Stomach (tissue), 19 donors: ENCODE measurements at places on chromosomes 13 and 19.

DNA sequence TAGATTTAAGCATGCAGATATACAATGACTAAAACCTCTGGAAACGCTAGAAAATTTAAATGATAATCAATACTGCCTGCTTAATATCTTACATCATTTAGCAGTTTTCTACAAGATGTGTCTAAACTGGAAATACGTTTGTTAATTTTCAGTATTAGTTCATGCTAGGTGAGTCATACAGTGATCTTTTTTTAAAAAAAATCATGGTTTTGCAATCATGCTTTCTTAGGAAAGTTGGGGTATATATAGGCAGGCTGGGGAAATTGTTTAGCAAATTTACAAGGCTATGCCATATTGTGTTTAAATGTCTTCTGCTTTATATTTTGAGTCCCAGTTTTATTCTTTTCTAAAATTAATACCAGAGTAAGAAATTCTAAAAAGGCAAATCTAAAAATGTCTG, 245.4 kb upstream of the SPRY2 start:
- no peak for DNase-seq

DNA sequence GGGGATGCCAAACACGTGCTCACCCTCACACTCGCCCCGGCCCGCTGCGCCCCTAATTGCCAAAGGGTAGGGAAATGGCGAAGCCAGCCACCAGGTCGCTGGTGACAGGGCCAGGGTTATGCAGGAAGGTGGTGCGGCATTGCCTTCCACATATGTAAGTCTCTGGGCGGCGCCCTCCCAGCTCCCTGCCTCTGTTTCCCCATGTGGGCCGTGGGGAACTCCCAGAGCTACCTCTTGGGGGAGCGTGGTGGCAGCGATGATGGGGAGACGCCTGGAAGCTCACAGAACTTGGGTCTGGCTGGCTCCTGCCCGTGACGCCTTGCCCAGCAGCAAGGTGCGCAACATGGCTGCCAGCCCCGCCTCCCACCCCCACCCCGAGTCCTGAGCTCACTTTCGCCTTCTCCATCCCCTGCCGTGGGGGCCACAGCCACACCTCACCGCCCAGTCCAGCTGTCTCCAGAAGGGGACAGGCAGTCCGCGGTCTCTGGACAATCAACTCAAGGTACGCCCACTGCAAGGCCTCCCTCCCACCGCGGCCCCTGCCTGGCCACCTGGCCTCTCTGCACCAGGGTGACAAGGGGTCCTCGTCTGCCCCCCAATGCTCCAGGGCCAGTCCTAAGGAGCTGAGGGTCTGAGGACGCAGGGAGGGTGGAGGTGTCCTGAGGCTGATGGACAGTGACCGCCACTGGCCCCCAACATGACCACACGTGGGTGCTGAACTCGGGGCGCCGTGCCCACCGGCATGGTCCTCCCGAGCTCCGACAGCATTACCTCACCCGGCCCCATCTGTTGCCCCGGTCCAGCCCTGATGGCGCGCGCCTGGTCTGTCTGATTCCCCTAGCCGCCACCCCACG, 6.6 kb downstream of the C19orf25 start:
- no peak for DNase-seq

GRCh38 chr13:31786011-31786410, 46.7 kb downstream of the RXFP2 start:
- DNase-seq: no peak

- peak; percentile 72 for DNase-seq
These were observed 593 bp downstream of the ATG4D start for GRCh38 chr19:10544242-10544752.

DNA sequence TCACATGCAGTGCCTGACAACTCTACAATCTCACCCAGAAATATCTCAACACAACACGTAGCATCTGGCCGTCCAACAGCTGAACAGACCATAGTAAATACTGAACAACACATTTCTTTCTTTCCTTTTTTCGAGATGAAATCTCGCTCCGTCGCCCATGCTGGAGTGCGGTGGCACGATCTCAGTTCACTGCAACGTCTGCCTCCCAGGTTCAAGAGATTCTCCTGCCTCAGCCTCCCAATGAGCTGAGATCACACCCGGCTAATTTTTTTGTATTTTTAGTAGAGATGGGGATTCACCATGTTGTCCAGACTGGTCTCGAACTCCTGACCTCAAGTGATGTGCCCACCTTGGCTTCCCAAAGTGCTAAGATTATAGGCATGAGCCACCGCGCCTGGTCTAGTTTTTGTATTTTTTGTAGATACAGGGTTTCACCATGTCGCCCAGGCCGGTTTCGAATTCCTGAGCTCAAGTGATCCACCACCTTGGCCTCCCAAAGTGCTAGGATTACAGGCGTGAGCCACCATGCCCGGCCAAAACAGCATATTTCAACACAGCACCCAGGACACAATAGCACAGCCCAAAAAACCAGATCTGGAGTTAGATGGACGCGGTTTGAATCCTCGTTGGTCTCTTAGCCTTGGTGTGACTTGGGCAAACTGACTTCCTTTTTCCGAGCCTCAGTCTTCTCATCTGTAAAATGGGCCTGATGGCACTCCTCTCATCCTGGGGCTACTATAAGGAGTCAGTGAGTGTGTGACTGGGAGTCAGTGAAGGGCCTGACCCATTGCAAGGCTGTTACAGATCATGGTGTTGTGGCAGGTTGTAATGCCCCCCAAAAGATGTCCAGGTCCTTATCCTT, 22.6 kb downstream of the CYP2A6 start:
- DNase-seq: peak; percentile 23

DNA sequence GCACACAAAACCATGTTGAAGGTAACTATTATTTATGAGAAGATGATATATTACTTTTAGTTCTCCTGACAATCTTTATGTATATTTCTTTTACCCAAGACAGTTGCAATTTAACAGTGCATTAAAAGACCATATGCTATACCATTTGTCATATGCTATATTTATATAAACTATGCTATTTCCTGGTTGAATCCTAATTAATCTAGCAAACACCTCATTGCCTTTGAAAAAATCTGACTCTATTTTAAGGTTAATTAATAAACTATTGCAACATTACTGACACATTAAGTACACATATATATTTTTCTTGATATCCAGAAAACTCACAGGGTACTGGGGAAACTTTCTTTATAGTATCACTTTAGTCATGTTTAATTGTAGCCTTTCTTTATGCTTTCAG, 649.4 kb upstream of the PCDH20 start:
- DNase-seq: no peak

DNA sequence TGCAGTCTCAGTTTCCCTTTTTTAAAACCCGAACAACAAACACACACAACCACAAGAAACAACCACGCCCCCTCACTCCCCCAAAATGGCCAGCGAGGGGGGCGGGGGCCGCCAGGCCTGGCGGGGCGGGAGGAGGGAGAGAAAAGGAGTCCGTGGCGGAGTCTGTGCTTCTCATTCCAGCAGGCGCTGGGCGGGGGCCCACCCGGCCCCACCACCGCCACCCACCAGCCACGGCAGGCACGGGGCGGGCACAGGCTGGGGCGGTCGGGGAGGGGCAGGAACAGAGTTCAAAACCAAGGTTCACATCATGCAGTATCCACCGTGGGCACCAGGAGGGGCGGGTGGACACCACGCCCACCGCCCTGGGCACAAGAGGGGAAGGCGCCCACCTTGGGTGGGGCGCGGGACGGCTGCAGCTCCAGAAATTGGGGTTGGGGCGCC, 12.9 kb downstream of the DPF1 start:
- no peak for DNase-seq

GRCh38 chr19:15014579-15014978, 34.7 kb upstream of the CASP14 start:
- DNase-seq: no peak

- no peak for DNase-seq
These were observed 87.0 kb upstream of the TSHZ3 start for GRCh38 chr19:31436121-31436776.

DNA sequence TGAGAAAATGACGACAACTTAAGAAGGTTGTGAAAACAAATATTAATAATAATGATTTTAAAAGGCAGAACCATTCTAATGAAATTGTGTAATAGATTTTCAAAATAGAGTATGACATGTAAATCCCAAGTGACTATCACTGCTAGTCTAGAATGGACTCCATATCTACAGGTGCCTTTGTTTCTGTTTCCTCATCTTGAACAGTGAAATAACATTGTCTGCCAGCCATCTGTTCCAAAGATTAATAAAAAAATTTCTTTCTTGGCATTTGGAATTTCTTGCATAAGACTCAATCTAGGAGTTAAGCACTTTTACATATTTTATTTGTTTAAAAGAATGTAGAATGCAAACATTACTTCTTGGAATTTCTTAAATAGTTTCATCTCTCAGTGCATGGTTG, 520.1 kb upstream of the ARGLU1 start:
- DNase-seq: no peak

GRCh38 chr19:41787055-41787454, 9.3 kb upstream of the CEACAM3 start:
- no peak for DNase-seq

- DNase-seq: no peak
These were observed 63.1 kb downstream of the TM9SF2 start for GRCh38 chr13:99564386-99564785.

- DNase-seq: no peak
These were observed 102.7 kb downstream of the ZAR1L start for GRCh38 chr13:32212421-32212820.

DNA sequence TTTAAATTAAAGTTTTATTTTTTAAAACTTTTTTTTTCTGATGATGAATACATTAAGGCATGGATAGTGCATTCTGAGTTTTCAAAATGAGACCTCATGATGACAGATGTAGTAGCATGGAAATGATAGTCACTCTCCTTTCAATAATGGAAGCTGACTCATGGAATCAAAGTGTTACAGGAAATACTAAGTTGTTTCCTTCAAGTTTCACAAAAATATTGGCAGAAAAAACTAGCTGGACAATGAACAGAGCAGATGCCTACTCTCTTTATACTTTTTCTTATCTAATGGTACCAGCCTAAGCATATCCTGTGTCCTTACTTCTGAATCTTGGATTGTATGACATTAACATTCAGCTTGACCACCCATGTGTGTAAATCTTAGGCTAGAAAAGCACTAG, 1337.3 kb downstream of the PCDH9 start:
- no peak for DNase-seq

- DNase-seq: no peak
These were observed 60.6 kb downstream of the LHFPL6 start for GRCh38 chr13:39542361-39542760.

GRCh38 chr19:33799476-33799875, 2.8 kb downstream of the KCTD15 start:
- DNase-seq: no peak

DNA sequence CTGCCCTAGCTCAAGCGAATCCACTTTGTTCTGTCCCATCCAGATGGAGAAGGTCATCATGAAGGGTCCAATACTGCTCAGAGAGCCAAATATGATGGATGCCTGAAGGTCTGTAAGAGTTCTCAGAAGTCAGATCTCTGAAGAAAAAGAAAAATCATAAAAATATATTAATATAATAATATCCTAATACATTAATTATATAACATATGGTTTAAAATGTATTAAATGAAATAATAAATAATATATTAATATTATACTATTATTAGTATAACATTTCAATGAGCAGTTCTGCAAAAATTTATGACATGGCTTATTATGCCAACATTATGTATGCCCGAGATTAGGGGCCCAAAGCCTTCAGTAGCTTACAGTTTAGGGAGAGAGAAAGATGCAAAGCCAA, 78.2 kb upstream of the GPR12 start:
- no peak for DNase-seq

DNA sequence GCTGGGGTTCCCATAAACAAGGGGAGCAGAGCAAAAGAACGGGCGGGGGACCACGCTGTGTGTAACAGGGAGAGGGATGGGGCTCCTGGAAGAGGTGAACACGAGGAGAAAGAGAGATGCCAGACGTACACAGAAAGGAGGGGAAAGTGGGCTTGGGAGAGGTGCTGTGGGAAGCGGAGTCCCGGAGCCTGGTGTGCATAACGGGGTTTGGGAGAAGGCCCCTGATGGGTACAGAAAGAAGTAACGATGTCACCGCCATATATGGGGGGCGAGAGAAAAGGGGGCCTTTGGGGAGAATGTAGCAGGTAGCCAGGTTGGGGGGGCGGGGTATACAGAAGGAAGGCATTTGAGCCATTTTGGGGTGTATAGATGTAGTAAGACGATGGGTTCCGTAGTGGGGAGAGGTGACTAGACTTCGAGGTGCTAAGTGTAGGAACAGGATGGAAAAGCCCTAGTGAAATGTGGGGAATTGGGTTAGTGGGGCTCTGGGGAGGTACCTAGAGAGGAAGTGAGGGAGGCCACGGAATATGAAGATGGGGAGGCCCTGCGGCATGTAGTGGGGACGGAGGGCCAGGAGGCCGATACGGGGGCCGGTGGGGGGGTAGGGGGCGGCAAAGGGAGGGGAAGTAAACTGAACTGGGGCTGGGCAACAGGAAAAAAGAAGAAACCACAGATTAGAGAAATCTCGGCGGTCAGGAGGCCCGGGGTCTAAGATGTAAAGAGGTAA, 787 bp downstream of the ZNF580 start:
- DNase-seq: no peak

GRCh38 chr13:36766295-36766694, 52.7 kb upstream of the RFXAP start:
- no peak for DNase-seq

- no peak for DNase-seq
These were observed 4.2 kb downstream of the DMPK start for GRCh38 chr19:45778010-45778661.

DNA sequence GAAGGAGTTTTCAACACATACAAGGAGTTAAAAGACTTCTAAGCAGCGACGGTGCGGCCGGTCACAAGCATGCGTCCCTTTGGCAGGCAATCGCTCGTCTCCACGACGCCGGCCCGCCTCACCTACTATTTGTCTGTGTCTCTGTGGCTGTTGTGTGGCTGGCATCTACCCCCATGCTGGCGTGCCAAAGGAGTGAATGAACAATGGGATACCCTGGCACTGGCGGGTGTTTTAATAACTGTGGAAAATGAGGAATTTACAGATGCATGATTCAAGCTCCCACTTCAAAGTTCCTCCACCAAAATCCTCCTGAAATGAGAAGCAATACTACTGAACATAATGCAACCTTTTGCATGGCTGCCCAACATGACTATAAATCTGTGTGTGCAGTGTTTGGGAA, 176.6 kb downstream of the KLF5 start:
- DNase-seq: no peak

GRCh38 chr13:97497400-97497799, 63.4 kb downstream of the RAP2A start:
- DNase-seq: no peak

DNA sequence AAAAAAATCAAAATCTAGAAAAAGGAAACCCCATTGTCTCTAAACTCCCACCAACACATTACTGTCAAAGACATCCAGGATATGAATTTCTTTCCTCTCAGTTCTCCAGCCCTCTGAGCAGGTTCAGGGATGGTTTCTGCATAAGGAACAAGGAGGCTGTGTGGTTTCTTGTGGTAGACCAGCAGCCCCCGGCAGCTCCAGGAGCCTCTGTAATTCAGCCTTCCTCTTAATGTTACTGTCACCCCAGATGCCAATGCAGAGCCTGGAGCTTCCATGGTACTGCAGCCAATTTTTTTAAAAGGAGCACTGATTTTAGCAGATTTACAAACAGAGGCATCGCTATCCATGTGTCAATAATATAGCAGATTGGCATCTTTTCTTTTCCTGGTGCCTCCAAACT, 100.6 kb upstream of the FAM216B start:
- DNase-seq: no peak
